ENCODE measurements at places on chromosomes 11 and 22.
A peak's percentile ranks its signal among the peaks of the same experiment; 100 is the strongest.

GRCh38 chr11:79381036-79381435 is 59.8 kb downstream of the TENM4 start:
- no peak for DNase-seq

- no peak for DNase-seq
Measured at GRCh38 chr11:105935791-105936190, 86.2 kb downstream of the MSANTD4 start.

GRCh38 chr22:21622011-21622918 is 7.6 kb downstream of the YDJC start:
- no peak for DNase-seq

GRCh38 chr11:27977527-27977926 is 130.4 kb downstream of the KIF18A start:
- DNase-seq = no peak

- DNase-seq = no peak
Measured at GRCh38 chr11:113666584-113666983, 39.5 kb downstream of the TMPRSS5 start.

DNA sequence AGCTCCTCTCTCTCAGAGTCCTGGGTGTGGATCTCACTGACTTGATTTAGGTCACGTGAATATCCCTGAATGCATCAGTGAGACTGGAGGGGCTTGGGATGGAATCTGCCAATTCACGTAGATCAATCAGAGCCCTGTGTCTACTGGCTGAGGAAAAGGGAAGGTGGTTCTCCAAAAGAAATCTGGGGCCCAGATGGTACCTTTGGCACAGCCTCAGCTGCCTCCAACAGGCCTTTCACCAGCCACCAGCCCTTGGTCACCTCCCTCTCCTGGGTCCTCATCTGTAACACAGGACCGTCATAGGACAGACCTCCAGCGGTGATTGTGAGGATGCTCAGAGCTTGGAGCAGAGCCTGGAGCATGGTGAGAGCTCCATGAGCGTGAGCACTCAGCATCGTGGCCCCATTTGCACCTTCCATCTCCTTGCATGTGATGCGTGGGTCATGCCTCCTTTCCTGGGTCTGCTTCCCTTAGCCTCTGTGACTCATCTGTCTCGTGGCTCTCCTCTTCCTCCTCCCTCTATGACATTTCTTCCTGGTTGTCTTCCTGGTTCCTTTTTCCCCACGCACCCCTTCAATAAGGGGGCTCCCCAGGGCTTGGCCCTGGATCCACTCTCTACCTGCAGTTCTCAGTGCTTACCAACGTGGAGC is 7.5 kb upstream of the MIEF1 start:
- no peak for DNase-seq

- no peak for DNase-seq
Measured at GRCh38 chr11:127564810-127565209, 564.2 kb upstream of the KIRREL3 start.

GRCh38 chr22:26082866-26083265 is 86.4 kb upstream of the SEZ6L start:
- peak; percentile 35 for DNase-seq

All from NCI-H1436 (cell line).